ENCODE measurements at places on chromosomes 5 and 9.

GRCh38 chr9:9387511-9388115 lies 1225.2 kb downstream of the PTPRD start:
- no peak for DNase-seq

DNA sequence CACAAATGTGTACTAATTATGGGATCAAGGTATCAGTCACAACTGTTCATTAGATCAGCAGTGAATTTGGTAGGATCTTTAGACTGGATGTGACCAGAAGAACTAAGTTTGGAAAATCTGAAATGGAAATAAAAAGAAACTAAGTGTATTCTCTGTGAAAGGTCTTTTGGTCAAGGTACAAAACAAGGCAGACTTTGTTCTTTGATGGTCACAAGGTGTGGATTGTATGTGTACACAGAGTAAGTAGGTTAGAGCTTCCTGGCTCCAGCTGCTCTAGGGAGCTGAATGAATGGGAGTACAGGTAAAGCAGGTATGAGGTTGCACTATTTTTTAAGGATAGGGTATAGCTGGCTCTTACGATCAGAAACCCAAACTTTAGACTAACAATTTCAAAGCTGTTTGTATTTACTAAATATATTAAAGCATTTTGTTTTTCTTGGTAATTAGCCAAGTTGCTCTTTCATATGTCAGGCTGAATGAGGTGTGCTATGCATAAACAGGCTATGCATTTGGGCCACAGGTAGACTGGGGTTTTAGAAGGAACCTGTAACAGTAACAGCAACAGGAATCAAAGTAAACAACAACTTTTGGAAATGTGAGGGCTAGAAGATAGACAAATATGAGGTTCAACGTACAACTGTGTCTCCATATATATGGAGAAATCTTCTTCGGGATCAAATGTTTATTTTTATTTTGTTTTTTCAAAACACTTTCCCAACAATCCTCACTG lies 32.5 kb downstream of the FAM169A start:
- no peak for DNase-seq

DNA sequence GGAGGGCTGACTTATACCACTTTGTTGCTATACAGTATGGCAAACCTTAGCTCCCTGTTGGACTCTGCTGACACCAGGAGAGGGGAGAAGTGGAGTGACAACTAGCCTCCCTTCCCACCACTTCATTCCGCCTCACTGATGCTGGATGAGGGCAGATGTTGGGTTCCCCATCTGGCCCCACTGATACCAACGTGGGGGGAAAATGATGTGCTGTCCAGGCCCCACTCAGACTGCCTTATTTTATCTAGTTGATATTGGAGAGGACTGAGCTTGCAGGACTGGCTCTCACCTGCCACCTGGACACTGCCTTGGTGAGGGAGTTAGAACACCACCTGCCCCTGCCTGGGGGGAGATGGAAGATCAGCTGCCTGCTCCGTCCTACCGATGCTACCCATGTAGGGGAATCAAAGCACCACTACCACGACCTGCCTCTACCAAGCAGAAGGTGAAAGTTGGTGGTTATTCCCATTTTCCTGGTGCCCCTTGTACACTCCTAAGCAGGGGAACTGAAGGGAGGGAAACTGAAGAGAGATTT lies 292.1 kb downstream of the GADD45G start:
- no peak for DNase-seq

- DNase-seq, result no peak
Observed at GRCh38 chr5:59582746-59583145, 310.8 kb downstream of the PDE4D start.

- no peak for DNase-seq
Observed at GRCh38 chr9:88733651-88734421, 198.9 kb downstream of the NXNL2 start.

- DNase-seq, result no peak
Observed at GRCh38 chr9:126482361-126483044, 131.2 kb upstream of the LMX1B start.

DNA sequence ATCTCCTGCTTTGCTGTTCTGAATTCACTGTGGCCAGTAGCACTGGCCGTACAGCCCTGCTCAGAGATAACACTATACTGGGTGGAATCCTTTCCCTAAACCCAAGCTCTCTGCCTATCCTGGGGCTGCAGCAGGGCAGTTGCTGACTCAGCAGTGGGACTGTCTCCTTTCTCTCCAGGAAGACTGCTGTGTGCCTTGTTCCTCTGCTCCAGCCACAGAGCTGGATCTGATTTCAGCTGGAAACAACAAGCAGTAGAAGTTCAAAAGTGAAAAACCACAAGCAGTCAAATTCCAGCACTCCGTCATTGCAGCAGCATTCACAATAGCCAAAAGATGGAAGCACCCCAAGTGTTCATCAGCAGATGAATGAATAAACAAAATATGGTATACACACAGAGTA lies 105.0 kb downstream of the FBXL7 start:
- DNase-seq, result no peak

GRCh38 chr9:133787754-133788025 lies 49.5 kb upstream of the SARDH start:
- no peak for DNase-seq

GRCh38 chr5:111076091-111076490 lies 4.6 kb downstream of the TSLP start:
- DNase-seq, result no peak

DNA sequence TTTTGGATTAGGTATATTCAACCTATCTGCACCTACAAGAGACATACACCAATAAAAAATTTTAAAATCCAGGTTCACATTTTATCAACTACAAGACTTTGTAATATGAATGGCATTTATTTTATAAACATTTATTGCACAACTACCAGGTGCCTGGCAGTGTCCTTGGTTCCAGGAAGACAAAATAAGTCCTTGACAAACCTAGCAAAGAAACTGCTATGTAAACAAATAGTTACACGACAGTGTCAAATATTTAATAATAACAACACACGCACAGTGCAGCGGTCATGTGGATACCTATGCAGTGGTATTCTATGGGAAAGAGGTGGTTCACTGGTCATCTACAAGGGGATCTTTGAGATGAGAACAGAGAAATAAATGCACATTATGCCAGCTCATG lies 120.7 kb downstream of the MYO10 start:
- no peak for DNase-seq

GRCh38 chr5:143449772-143450171 lies 46.3 kb upstream of the NR3C1 start:
- no peak for DNase-seq

GRCh38 chr5:163914910-163915309 lies 409.5 kb downstream of the MAT2B start:
- no peak for DNase-seq

DNA sequence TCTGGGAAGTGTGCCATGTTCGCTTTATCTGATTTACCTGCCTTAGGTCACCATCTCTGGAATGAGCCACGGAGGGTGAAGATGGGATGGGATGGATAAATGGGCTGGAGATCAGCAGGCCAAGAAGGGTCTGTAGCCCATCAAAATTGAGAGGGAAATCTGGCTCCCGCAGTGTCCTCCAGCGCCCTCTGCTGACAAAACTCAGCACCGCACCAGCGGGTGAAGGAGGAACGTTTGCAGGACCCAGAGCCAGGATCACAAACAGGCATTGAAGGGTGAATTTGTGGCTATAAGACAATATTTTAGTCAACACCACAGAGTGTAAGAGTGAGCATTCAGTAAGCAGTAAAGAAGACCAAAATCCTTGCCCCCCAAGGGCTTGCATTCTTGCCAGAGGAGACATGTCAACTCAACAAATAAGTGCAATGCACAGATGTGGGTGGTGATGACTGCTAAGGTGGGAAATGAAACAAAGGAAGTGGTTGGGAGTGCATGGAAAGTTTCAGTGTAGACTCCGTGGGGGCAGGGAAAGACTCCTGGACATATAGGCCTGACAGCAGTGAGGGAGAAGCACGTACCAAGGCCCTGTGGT lies 124.4 kb downstream of the TENT4A start:
- no peak for DNase-seq

DNA sequence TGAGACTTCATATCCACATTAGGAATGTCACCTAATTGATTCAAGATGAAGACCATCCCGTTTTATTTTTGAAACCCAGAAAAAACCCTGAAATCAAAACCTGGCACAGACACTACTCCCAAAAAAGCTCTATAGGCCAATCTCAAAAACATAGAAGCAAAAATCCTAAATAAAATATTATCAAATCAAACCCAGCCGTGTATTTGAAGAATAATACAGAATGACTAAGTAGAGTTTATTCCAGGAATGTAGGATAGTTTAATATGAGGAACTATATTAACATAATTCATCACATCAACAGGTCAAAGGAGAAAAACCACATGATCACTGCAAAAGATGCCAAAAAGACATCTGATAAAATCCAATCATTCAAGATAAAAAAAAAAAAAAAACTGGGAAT lies 167.1 kb downstream of the ACTL7B start:
- no peak for DNase-seq

GRCh38 chr9:69173891-69174615 lies at the start of gene TJP2:
Gene TJP2 (plus strand): TSS chr9:69174277. CDS start chr9:69174373, 96 bp downstream.
- no peak for DNase-seq

DNA sequence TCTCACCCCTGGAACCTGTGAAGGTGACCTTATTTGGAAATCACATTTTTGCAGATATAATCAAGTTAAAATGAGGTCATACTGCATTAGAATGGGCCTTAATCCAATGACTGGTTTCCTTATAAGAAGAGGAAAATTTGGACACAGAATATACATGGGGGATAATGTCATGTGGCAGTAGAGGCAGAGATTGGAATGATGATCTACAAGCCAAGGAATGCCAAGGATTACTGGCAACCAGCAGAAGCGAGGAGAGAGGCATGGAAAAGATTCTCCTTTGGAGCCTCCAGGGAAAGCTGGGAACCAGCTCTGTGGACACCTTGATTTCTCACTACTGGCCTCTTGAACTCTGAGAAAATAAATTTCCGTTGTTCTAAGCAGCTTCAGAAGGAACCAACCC lies 20.2 kb upstream of the CEP78 start:
- DNase-seq, result no peak

DNA sequence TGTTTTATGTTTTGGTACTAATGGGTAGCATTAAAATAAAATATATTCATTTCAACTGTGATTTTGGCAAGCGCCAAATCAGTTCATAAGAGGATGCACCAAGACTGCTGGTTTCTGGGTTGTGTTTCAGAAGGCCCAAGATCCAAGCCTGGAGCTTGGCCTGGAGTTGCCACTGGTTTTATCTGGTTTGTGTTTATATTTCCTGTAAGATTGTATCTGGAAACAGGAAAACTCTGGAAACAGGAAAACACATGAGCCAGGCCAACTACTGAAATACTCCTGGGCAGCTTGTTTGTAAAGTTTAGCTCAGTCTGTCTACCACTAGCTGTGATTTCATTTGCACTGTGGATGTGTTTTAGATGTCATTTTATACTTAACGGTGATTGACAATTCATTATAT lies 5.5 kb downstream of the FSTL4 start:
- DNase-seq, result no peak

GRCh38 chr9:38035873-38036272 lies 33.2 kb downstream of the SHB start:
- DNase-seq, result no peak

GRCh38 chr5:10275991-10276390 lies 25.9 kb downstream of the CCT5 start:
- DNase-seq, result no peak

DNA sequence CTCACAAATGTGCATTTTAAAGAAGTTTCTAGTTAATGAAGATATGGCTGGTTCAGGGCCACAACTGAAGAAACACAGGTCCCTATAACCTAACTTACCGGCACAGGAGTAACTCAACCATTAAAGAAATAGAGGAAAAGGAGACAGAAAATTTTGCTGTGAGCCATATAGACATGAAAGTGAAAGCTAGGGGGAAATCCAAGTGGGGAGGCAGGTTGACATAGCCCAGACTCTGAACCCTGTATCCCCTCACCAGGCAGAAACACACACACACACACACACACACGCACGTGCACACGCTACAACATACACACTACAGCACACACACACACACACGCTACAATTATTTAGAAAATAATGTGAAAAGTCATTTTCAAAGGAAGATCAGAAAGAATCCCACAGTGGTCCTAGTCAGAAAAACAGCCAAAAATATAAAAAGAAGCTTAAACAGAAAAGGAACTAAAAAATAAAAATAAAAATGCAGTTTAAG lies 856.4 kb upstream of the CDH6 start:
- DNase-seq, result no peak

GRCh38 chr9:127116957-127117356 lies 5.5 kb downstream of the ANGPTL2 start:
- no peak for DNase-seq

GRCh38 chr5:18323891-18324290 lies 689.6 kb downstream of the TAF11L14 start:
- no peak for DNase-seq

- no peak for DNase-seq
Observed at GRCh38 chr5:10552183-10553143, 11.4 kb upstream of the ANKRD33B start.

DNA sequence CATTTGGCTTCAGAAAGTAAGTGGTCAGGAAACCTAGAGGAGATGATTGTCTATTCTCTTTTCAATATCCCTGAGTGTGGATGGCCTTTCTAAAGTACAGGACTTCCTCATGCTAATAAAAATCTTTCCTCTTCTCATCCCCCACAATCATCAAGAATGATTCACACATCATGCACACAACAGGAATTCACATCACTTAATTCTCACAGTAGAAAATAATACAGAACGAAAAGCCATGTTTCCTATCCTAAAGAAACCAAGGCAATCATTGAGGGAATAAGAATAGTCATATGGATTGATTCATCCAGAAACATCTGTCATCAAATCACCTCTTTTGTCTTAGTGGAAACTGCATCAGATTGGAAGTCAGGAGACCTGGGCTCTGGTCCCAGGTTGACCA lies 203.1 kb upstream of the PIK3R1 start:
- no peak for DNase-seq

DNA sequence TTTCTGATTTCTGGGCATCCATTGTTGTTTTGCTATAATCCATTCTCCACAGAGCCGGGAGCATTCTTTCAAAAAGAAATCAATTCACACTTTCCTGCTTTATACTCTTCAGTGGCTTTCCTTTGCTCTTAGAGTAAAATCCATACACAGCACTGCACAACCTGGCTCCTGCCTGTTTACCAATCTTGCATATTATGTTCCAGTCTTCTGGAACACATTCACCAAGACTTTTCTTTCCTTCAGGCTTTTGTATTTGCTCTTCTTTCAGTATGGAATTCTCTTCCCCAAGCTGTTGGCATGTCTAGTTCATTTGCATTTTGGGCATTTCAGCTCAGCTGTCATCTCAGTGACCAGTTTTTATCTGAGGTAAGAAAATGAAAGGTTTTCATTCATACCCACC lies 6.3 kb downstream of the RFESD start:
- no peak for DNase-seq

DNA sequence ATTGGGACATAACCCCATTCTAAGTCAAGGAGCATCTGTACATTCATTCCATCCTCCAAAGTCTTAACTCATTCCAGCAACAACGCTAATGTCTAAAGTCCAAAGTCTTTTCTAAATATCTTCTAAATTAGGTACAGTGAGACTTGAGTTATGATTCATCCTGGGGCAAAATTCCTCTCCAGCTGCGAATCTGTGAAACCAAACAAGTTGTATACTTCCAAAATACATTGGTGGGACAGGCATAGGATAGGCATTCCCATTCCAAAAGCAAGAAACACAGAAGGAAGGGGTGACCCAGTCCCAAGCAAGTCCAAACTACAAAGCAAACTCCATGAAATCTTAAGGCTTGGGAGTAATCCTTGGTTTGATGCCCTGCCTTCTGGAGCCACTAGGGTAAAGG lies 97.6 kb upstream of the FANCC start:
- no peak for DNase-seq

GRCh38 chr5:4551034-4551433 lies 589.1 kb upstream of the ADAMTS16 start:
- no peak for DNase-seq

GRCh38 chr5:106171132-106171531 lies 1499.6 kb downstream of the EFNA5 start:
- no peak for DNase-seq

GRCh38 chr5:35009657-35010056 lies 38.1 kb downstream of the AGXT2 start:
- no peak for DNase-seq
